ENCODE measurements at places on chromosomes 5 and 9.
A peak's percentile ranks its signal among the peaks of the same experiment; 100 is the strongest.

GRCh38 chr5:164233791-164234190, 728.4 kb downstream of the MAT2B start:
- DNase-seq, result no peak

GRCh38 chr9:127182901-127183746, 60.7 kb upstream of the ANGPTL2 start:
- DNase-seq, result no peak

DNA sequence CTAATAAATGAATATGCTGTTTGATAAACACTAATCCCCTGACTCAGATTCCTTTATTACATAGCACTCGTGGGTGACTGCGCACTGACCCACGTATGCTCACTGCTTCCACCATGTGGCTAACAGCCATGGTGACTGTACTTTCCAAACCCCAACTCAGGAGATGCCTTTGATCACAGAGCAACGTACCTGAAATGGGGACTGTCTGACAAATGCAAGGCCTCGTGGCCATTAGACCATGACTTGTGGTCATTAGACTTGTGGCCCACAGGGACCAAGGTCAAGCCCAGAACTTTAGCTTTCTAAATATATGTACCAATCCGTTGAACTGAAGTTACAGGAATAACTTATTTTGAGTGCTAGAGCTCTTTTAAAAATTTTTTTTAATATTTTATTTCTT, 46.6 kb downstream of the CYFIP2 start:
- peak; percentile 74 for DNase-seq

- no peak for DNase-seq
These were observed 810.8 kb downstream of the TLE1 start for GRCh38 chr9:80878556-80878955.

GRCh38 chr9:77981332-77981731, 50.3 kb downstream of the GNAQ start:
- no peak for DNase-seq

All from stimulated activated CD4-positive, alpha-beta T cell treated with anti-CD3 and anti-CD28 coated beads, Interleukin-4, amount 100 ng/mL, for 4 hours (primary cell).